Caudate nucleus (tissue), 63 donors: ENCODE measurements at places on chromosomes 3 and 15.
A peak's percentile ranks its signal among the peaks of the same experiment; 100 is the strongest.

DNA sequence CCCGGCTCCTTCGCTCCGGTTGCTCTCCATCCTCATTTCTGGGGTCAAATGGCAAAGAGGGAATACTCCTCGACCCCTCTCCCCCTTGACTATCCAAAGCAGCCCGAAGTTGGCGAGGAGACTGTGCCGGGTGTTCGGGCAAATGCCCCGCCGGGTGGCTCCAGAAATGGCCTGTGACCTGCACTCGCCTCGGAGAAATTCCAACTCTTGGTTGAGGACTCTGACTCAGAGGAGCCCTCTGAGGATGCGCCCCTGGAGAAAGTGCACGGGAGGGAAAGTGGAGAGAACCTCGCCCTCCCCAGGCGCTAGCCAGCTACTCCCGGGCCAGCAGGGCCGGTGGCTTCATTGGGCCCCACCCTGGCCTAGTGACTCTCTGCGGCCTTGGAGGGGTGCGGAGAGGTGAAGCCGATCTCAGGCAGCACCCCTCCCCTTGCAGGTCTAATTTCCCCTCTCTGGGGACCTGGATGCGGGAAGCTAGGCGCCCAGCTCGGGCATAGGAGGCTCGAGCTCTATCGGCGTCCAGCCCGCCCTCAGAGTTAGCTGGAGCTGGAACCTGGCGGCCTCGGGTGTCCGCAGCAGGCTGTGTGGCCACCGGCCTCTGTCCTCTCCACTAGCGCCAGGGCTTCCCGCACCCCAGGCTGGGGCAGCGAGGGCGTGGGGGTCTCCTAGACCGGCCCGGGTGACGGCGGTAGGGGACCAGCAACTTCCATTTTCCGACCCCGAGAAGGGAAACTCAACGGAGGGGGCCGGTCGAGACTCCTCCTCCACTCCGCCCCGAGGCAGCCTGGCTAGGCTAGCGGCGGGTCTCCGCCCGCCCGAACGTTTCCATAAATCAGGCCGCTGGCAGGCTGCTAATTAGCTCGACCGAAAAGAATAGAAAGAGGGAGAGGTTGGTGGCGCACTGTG lies 29.4 kb downstream of the NR2F2 start:
- no peak for DNase-seq

- no peak for DNase-seq
Measured at GRCh38 chr15:83734487-83734886, 80.6 kb downstream of the ADAMTSL3 start.

GRCh38 chr15:93929375-93930094 lies 301.8 kb upstream of the MCTP2 start:
- DNase-seq: no peak

DNA sequence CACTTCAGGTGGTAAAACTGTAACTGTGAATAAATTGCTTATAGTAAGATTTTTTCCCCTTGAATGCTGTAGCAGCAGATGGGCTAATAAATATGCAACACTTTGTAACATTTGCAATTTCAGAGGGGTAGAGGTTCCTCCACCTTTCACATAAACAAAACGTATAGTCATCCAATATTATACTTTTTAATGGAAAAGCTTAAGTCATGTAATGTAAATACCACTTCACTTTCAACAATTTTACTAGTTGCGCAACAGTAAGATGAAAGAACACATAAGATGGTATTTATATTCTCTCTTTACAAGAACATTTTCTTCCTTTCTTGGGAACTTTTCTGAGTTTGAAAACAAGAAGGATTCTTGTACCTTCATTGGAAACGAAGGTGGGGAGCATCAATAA lies 56.6 kb upstream of the FAM3D start:
- DNase-seq: no peak

GRCh38 chr15:62847900-62848489 lies 194.6 kb upstream of the TPM1 start:
- peak; percentile 73 for DNase-seq

GRCh38 chr3:32891365-32891764 lies 60.1 kb upstream of the CCR4 start:
- no peak for DNase-seq

- no peak for DNase-seq
Measured at GRCh38 chr3:100131241-100131640, 16.9 kb upstream of the FILIP1L start.

- DNase-seq: no peak
Measured at GRCh38 chr3:21505711-21506460, 245.1 kb downstream of the ZNF385D start.

GRCh38 chr3:100833483-100833882 lies 124.2 kb downstream of the TFG start:
- no peak for DNase-seq

DNA sequence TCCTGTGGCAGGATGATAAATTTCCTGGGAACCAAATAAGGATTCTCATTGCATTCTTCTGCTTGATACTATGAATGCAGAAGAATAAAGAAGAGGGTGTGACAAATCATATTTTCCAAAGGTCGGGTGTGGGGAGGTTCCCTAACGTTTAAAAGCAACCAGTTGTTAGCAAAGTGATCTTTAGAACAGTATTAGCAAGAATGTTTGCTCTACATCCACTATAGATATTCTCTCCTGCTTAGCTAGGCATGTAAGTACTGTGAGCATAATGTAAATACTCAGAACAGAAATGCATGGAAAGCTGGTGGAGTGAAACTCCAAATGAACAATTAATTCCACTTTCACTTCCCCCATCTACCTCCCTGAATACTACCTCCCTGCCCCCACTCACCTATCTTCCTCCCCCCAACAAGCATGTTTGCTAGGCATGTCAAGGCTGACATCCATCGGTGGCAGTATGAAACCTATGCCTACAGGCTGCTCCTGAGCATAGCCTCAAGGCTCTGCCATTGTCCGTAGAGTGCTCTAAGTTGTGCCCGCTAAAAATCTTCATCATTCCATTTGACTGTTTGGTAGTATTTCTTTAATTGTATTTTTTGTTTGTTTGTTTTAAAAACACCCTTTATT lies 329.7 kb downstream of the TIGIT start:
- DNase-seq: no peak

- no peak for DNase-seq
Measured at GRCh38 chr3:172746475-172746874, 4.1 kb upstream of the ECT2 start.

DNA sequence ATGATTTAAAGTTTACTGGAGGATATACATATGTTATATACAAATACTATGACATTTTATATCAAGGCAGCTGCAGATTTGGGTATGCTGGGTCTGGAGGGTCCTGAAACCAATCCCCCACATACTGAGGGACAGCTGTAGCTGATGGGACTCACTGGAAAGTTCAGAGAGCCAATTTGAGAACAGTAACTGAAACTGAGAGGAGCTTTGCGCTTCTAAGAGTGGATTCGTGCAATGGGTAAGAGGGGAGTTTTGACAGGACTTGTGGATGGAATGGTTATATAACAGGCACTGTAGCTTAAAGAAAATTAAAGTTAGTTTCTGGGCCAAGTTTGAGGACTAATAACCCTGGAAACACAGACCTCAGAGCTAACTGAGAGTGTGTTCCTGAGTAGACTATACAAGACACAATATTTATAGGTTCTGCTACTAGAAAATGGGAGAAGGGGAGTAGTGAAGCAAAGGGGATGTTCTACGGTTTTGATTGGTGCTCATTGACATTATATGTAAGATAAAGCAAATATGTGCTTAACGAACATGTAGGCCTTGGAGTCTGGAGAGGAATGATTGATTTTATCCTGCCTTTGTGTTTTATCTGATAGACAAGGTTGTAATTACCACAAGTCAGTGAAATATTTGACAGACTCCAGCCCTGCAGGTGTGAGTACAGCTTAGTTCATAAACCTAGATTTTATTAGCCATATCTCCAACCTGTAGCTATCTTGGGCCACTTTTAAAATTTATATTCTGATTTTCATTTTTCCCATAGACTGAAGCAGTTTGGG lies 4.8 kb upstream of the ZMAT3 start:
- no peak for DNase-seq

GRCh38 chr15:63384906-63385305 lies 3.3 kb upstream of the CA12 start:
- no peak for DNase-seq

DNA sequence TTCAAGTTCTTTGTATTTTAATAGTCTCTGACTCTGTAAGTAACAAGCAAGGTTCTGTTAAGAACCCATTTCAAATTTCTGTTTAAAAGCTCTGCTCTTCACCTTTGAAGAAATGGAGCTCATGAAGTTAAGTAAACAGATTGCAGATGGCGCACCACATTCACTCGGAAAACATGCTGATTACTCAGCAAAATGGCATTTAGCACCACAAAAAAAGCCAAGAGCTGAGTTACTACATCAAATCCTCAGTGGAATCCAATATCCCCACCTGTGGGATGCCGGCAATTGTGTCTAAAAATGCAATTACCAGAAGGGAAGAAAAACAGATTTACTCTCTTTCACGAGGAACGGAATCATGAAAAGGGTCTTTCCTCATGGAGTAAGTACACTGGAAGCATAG lies 758.0 kb downstream of the NTRK3 start:
- DNase-seq: no peak

DNA sequence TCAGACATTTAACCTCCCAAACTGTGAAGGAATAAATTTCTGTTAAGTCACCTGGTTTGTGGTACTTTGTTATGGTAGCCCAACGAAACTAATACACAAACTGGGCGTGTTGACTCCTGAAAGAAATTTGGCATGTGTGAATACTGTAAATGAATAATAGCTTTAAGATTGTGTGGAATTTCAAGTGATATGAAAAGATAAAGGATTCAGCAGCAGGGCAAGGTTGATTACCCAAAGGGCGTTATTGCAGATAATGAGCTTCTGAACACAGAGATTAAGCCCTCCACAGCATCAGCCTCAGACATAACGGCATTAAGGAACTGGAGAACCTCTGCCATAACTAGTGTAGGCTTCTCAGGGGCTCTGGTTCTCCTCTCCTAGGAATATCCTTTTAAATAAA lies 451.5 kb upstream of the NECTIN3 start:
- DNase-seq: no peak

DNA sequence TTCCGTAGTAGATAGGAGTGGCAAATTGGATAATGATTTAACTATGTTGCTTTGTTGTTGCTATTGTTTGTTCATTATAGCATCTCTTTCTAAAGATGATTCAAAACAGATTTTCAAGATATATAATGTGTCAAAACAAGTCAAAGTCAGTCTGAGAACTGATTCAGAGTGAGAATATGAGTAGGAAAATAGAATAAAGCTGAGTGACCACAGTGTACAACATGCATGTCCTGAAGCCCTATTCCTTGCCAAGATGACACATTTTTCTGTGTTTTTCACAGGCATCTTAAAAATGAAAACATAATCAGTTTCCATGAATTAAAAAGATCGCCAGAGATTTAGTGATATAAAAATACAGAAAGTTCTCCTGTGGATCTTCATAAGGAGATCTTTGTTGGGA lies 57.0 kb upstream of the THRB start:
- no peak for DNase-seq

GRCh38 chr3:61996366-61996765 lies 377.0 kb downstream of the FEZF2 start:
- no peak for DNase-seq

DNA sequence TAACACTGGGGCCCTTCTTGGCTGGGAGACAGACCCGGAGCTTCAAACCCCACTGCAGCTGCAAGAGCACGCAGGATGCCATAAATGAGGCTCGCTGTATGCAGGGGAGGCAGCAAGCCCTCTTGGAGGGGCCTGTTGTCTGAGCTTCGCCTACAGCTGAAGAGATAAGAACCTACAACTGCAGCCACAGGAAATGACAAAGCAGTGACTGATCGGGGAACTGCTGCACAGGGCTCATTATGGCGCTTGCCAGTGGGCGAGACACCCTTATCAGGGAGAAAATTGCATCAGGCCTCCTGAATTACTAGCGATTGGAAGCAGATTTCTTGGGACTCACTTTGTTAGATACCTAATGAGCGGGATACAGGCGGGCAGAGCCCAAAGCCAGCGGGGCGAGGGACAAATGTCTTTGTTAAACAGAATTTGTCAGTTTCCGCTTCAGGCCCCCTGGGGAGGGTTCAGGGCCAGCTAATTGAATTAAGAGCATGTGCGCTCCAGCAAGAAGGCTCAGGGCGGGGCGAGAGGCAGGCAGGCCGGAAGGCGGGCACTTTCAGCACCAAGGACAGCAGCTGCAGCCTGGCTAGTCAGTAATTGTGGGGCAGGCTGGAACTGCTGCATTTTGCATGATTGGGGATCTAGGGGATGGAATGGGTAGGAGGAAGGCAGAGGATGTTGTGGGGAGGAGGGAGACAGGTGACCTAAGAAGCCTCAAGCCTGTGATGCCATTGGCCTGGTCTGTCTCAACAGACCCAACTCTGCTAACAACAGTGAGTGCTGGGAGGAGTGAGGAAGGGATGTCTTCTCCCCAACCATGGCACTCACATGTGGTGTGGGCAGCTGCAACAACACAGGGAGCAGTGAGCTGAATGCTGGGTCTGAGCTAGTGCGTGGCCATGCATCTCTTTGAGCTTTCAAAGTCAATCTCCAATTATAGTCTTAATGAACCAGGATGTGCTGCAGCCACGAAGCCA lies 55.3 kb downstream of the CCDC33 start:
- DNase-seq: peak; percentile 13

GRCh38 chr3:105367406-105368213 lies 901 bp downstream of the ALCAM start:
- peak; percentile 58 for DNase-seq

GRCh38 chr15:69275074-69275670 lies 23.5 kb upstream of the PAQR5 start:
- DNase-seq: no peak

GRCh38 chr15:77037388-77038209 lies 33.3 kb downstream of the TSPAN3 start:
- no peak for DNase-seq

DNA sequence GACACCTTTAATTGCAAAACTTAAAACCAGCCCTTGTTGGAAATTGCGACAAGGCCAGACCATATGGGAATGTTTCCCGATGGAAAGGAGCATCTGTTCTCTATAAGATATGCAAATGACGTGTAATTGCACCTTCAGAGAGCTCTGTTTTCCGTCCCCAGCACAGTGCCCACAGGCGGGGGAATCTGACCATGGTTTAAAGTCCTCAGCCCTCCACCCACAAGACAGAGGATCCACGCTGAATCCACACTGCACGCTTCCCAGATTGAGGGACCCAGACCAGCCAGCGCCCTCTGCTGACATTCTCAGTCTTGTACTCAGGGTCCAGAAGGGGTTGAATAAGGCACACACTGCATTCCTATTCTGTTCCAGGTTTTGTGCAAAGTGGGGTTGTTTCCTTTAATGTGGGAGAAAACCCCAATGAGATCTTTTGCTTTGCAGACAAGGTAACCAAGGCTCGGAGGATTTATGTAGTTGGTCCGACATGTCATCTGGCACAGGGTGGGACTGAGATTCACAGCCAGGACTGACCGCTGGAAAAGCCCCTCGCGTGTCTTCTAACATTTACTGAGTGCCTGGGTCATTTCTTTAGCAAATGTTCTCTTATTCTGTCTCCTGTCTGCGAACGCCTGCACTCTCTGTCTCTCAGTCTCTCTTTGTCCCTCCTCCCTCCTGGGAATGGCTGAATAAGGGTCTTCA lies 36.8 kb upstream of the KLHL25 start:
- DNase-seq: peak; percentile 37

- no peak for DNase-seq
Measured at GRCh38 chr3:62622553-62623174, 249.3 kb upstream of the FEZF2 start.
